ENCODE measurements at places on chromosomes 4 and X. TPM values are rescaled to one million over a fixed set of nuclear protein-coding genes. Genes with fewer than 3 reads are reported as not detected.
A peak's percentile ranks its signal among the peaks of the same experiment; 100 is the strongest.

Gene CT45A10
- total RNA-seq, result not detected

GRCh38 chrX:129642641-129643040, 12.1 kb downstream of the APLN start:
- no peak for DNase-seq

DNA sequence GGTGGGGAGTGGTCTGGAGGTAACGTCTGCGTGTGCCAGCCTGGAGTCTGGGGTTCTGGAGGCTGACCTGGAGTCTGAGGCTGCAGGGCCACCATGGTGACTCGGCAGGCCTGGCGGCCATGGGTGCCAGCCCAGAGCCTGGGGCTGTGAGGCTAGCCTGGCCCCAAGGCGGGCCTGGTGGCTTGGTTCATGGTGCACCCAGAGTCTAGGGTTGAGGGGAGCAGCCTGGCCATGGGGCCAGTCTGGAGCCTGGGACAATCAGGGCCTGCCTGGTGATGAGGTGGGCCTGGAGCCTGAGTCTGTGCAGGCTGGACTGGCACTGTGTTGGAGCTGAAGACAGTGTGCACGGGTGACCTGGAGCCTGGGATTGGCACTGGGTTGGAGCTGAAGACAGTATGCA, 64.9 kb downstream of the CXorf49B start:
- peak; percentile 62 for DNase-seq

- DNase-seq, result no peak
Observed at GRCh38 chr4:180809439-180809838, 1433.8 kb upstream of the TENM3 start.

Gene GPAT3
- total RNA-seq, result 9.0 TPM

Gene PDGFRA
- total RNA-seq, result 92.1 TPM

GRCh38 chrX:44874420-44875184, 1.6 kb downstream of the KDM6A start:
- no peak for DNase-seq

Gene GAGE12F
- total RNA-seq, result not detected

DNA sequence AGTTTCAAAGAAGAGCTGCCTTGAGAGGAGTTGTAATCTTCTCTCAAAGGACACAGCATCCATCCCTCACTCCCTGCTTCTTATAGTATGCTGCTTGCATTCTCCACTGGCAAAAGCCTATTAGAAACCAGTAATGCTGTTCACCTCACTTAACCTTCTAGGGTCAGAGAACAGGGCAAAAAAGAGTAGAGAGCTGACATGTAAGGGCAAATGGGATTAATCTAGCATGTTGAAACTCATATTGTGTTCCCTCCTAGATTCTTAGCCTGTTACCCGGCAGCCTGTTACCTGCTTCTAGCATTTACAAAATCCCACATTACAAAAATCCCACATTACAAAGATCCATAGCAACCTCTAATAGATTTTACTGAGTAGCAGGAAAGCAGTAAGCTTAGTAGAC, 244.7 kb downstream of the SLC7A11 start:
- no peak for DNase-seq

DNA sequence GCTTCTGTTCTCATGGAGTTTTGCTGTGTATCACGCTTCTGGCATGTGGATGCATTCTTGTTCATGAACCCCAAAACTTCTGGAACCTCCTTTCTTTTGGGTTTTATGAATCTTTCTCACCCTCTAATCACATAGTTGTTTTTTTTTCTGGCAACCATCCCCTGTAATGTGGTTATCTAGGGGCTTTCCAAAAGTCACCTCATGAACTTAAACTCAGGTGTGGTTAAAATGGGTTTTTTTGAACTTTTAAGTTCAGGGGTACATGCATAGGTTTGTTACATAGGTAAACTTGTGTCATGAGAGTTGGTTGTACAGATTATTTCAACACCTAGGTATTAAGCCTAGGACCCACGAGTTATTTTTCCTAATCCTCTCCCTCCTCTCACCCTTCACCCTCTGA, 1099.4 kb upstream of the SLIT2 start:
- DNase-seq, result no peak

GRCh38 chr4:136412708-136413107, 1119.6 kb downstream of the PCDH18 start:
- no peak for DNase-seq

Gene IRF2
- total RNA-seq, result 87.5 TPM

GRCh38 chrX:22409418-22409817, 136.7 kb downstream of the CBLL2 start:
- no peak for DNase-seq

GRCh38 chr4:140469791-140470733, 28.0 kb downstream of the MGAT4D start:
- DNase-seq, result peak; percentile 69

Gene UBE2K
- 48.8 TPM for total RNA-seq

Gene SERTM2
- total RNA-seq, result 1.0 TPM

DNA sequence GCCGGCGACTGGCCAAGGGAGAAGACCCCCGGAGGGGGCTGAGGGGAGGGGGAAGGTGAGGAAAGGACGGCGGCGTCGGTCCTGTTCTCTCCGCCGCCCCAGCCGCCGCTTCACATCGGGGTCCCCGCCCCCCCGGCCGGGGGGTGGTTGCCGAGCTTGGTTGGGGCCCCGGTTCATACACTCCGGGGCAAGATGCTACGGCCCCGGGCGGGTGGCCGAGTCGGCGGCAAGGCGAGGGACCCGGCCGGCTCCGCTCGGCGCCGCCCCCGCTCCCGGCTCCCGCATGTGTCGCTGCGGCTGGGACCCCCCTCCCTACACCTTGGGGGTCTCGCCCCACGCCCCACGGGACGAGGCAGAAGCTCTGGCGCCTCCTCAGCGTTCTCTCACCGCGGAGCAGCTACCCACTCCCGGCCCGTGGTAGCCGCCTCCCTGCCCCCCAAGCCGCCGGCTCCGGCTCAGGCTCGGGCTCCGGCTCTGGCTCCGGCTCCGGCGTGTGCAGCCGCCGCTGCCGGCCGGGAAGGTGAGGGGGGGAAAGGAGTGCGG, 461 bp downstream of the FBXW7 start:
- DNase-seq, result no peak

DNA sequence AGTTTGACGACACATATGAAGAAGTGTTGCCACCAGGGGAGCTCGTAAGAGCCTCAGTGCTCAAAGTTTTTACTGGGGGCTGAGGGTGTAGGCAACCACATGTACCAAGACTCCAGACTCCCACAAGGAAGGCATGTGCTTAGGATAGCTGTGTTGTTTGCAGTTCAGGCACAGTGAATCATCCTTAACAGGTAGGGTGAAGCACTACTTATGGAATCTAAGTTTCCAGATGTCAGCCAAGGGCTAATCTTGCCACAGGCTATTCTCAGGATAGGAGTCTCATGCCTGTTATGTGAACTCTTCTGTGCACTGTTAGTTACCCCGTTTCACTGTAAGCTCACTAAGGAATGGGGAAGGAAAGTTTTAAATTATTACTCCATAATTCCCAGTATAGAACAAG, 202.6 kb downstream of the TMA16 start:
- DNase-seq, result no peak

DNA sequence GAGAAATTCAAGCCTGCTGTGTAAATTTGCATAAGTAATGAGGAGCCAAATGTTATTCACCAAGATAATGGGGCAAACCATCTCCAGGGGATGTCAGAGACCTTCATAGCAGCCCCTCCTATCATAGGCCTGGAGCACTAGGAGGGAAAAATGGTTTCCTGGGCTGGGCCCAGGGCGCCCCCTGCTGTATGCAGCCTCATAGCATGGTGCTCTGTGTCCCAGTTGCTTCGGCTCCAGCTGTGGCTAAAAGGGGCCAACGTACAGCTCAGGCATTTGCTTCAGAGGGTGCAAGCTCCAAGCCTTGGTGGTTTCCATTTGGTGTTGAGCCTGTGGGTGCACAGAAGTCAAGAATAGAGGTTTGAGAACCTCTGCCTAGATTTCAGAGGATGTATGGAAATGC, 859.3 kb downstream of the RPA4 start:
- DNase-seq, result no peak
